ENCODE measurements at places on chromosomes 2 and 18. TPM values are rescaled to one million over a fixed set of nuclear protein-coding genes. Genes with fewer than 3 reads are reported as not detected.

DNA sequence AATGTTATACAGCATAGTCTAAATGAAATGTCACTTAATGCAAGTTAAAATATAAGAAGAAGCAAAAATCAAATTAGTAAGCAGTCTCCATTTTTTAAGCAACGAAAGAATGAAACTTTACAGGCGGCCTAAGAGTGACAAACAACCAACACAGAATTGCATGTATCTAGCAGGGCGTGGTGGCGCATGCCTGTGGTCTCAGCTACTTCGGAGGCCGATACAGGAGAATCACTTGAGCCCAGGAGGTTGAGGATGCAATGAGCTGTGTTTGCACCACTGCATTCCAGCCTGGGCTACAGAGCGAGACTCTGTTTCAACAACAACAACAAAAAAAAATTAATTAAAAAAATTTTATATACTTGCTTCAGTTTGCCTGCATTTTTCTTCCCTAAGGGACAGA lies 16.6 kb downstream of the RBMS1 start:
- no peak for DNase-seq

DNA sequence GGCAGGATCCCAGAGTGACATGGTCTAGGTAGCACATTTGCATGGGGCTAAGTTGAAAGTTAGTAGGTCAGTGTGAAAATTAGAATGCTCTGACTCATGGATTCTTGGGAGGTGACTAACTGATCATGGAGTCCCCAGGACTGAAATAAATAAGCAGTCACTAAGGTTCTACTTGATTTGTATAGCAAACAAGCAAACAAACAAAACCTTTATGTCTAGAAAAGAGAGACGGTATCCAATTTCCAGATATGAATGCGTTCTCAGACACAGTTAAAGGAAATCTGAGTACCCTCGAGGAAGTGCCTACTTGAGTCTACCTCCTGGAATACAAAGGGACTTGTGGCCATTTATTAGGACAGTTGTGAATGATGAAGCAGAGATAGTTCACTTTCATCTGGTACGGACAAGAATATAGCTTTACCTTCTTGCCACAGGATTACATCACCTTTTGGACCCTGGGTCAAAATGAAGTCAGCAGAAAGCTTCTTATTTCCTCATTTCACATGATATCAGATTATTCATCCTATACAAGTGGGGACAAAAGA lies 54.3 kb upstream of the AGPS start:
- DNase-seq: no peak

The SCN9A gene
- 0.67 TPM for total RNA-seq

DNA sequence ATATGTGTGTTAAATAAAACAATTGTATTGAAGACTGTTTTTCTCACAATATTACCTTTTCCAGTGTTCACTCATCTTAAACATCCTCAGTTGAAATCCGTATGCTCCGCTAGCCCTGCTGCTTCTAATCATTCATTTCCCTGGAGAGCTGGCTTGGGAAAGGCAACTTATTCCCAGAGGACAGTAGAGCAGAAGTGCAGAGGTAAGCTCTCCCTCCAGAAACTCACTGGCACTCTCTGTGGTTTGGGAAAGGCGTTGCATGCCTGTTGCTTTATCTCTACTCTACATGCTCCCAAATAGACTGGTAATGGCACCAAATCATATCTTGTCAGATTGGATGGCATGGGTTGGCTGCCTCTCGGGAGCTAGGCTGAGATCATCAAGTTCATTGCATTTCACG lies 117.1 kb upstream of the BOD1L2 start:
- no peak for DNase-seq

GRCh38 chr2:10253596-10254372 lies 48.9 kb upstream of the HPCAL1 start:
- no peak for DNase-seq

DNA sequence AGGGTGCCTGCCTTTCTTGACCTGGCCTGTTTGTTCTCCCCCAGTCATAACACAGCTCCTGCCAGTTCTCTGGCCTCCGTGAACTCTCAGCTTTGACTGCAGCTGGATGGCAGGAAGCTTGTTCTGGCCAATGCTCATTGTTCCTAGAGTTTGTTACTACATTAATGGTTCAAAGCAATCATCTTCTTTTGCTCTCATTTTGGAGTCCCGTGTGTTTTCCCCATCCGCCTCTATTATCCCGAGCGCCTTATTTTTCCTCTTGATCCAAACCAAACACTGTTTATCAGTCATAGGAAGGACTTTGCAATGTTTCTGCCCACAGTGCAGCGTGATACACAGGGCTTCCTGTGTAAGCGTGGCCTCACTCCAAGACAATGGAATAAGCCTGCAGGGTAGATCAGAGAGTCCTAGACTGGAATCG lies 184.3 kb upstream of the APCDD1 start:
- DNase-seq: peak; percentile 63

- no peak for DNase-seq
Observed at GRCh38 chr18:48802543-48803290, 148.0 kb downstream of the SMAD7 start.

GRCh38 chr2:230666446-230666845 lies 46.2 kb upstream of the CAB39 start:
- no peak for DNase-seq

The ADRA2B gene
- total RNA-seq: 1.5 TPM

The PLB1 gene
- 1.4 TPM for total RNA-seq

The CRYGD gene
- not detected for total RNA-seq

GRCh38 chr2:126586317-126586716 lies 69.6 kb upstream of the GYPC start:
- peak; percentile 61 for DNase-seq

DNA sequence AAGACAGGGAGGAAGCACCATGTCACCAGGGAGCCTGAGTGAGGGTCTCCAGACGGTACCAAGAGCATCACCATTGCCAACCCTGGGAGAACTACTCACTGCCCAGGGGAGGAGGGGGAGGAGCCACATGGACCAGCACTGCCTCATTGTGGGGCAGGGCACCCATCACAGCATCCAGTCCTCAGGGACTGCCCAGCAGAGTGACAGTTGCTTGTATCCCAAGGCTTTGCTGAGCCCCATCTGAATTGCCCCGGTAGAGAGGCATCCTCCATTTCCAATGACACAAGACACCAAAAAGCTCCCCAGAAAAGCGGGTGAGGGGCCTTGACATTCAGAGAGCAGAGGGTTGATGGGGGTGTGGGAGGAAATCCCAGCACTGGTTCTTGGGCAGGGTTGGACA lies 6.8 kb upstream of the CIB4 start:
- no peak for DNase-seq

GRCh38 chr18:37261246-37261840 lies 304.3 kb downstream of the CELF4 start:
- DNase-seq: no peak

DNA sequence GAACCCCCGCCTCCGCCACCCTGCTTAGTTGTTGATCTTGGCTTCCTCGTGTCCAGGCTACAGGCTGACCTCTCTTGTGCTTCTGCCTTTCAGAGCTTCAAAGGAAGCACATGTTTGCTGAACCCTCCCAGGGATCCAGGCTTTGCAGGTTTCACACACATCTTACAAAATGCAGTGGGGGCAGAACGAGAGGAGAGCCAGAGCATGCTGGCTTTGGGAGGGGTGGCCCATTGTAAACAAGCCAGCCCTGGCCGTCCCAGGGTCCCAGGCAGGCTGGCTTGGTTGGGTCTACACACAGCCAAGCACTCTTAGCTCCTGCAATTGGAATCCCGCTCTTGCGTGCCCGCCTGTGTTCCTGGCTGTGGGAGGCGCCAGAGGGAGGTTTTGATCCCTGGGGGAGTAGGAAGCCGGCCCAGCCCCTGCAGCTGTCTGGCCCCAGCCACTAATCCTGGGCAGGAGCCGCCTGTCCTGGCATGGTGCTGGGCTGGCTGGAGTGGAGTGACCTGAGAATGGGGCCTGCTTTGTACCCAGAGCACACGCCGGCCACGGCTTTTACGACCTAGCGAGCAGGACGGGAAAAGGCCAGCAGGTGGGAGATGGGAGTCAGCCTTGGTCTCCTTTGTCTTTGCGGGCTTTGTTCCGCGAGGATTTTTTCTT lies 53.9 kb downstream of the SH3BP4 start:
- DNase-seq: peak; percentile 54

The LIMS2 gene
- total RNA-seq: 152 TPM

Measured in heart right ventricle (tissue), 16 donors.